Ovary (tissue), 10 donors: ENCODE measurements at places on chromosomes 11 and 22. TPM values are rescaled to one million over a fixed set of nuclear protein-coding genes. Genes with fewer than 3 reads are reported as not detected.
A peak's percentile ranks its signal among the peaks of the same experiment; 100 is the strongest.

GRCh38 chr11:75784085-75784478 lies 15.5 kb downstream of the DGAT2 start:
- H3K36me3 ChIP-seq, result no peaks in the 10 kb centered on the region
- H3K4me1 ChIP-seq, result peaks cover 2% of the 10 kb centered on the region
- no peaks in the 10 kb centered on the region for H3K27me3 ChIP-seq
- DNase-seq, result no peak

The WT1 gene
- total RNA-seq, result 33.1 TPM

The TNNT3 gene
- not detected for total RNA-seq

GRCh38 chr11:62831520-62832335 lies at the start of gene STX5:
Gene STX5 (minus strand): TSS chr11:62832051. CDS start chr11:62831243, 808 bp downstream.
- DNase-seq, result peak; percentile 99
- H3K4me1 ChIP-seq, result peaks cover 9% of the 10 kb centered on the region

DNA sequence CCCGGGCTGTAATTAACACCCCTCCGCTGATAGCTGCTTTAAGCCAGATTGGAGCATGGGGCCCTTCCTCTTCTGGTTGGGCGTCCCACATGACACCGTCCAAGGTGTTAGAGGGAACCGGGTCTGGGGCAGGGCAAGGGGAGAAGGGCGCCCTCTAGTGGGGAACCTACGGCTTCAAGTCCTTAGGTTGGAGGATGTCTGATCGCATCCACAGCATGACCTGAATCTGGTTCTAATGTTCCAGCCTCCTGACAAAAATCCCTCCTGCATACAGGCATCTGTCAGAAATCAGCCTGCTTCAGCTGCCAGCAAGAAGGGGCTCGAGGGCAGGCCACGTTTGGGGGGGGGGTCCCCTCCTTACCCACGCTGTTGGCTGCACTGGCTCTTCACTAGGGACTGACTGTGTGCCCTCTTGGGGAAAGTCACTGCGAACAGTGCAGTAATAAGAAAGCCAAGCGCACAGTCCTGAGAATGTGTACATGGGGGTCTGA lies 94.2 kb upstream of the TBCEL start:
- H3K27ac ChIP-seq, result no peak overlapping the region
- no peaks in the 10 kb centered on the region for H3K27me3 ChIP-seq
- H3K36me3 ChIP-seq, result no peaks in the 10 kb centered on the region
- H3K4me3 ChIP-seq, result no peak overlapping the region
- DNase-seq, result peak; percentile 44
- peaks cover 3% of the 10 kb centered on the region for H3K4me1 ChIP-seq

DNA sequence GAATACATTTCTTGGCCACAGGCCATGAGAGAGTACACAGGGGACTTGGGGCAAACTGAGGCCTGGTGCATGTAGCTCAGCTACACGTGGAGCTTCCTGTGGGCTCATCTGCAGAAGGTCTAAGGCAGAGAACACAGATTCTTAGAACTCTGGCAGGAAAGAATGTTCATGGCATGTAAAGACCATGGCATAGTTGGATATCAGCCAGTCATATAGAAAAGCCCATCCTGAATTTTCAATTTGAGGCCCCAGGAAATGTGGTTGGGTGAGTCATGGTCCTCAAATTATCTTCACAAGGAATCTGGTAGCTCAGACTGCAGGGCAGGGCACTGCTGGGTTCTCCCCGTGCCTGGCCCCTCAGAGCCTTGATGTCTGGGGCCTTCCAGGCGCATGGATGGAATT lies 13.7 kb upstream of the ST3GAL4 start:
- H3K4me3 ChIP-seq, result no peak overlapping the region
- H3K36me3 ChIP-seq, result no peaks in the 10 kb centered on the region
- H3K27me3 ChIP-seq, result no peaks in the 10 kb centered on the region
- no peak for DNase-seq
- H3K27ac ChIP-seq, result peak overlapping the region; percentile 0

- no peaks in the 10 kb centered on the region for H3K36me3 ChIP-seq
- no peak overlapping the region for H3K27ac ChIP-seq
- no peak for DNase-seq
- no peak overlapping the region for H3K4me3 ChIP-seq
- no peaks in the 10 kb centered on the region for H3K4me1 ChIP-seq
- H3K27me3 ChIP-seq, result no peaks in the 10 kb centered on the region
Measured at GRCh38 chr11:41449483-41450050, 9.9 kb downstream of the LRRC4C start.

DNA sequence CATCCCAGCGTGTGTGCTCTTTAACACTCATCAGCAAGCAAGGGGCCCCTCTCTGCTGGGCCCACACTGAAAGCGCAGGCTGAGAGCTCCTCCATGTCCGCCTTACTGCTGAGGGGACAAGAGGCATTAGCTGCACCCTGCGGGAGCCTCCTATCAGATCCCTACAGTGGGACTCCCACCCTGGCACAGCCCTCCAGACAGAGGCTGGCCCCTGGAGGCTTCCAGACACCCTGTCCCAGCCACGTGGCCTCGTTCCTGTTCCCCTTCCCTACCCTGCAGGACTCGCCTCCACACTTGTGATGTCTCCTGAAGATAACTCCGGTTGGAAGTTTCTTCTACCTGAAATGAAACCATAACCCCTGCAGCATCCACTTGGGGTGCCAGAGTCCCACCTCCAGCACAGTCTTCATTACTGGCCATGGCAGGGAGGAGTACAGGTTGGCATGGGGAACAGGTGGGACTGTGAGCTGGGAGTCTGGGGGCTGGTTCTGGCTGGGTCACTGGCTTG lies 5.0 kb upstream of the SH3BP1 start:
- H3K4me1 ChIP-seq, result peaks cover 16% of the 10 kb centered on the region
- no peaks in the 10 kb centered on the region for H3K36me3 ChIP-seq
- no peak for DNase-seq
- peak overlapping the region; percentile 18 for H3K27ac ChIP-seq
- peak overlapping the region; percentile 20 for H3K4me3 ChIP-seq

DNA sequence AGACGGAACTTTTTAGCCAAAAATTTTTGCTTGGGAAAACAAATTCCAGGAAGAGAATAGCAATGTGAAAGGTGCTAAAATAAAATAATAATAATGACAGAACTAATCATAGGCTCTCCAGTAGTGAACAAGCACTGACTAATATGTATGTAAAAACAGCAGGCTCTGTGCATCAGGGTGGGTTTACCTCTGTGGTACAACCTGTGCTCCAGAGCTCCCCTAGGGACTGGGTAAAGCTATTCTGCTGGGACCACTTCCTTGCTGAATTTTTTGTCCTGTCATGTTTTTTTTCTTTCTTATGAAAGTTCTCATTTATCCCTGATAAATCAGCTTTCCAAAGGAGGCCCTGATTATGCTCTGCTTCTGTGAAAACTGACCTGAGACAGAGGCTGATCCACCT lies 18.8 kb downstream of the LUZP2 start:
- DNase-seq, result no peak
- no peaks in the 10 kb centered on the region for H3K36me3 ChIP-seq
- H3K4me3 ChIP-seq, result no peak overlapping the region
- H3K4me1 ChIP-seq, result no peaks in the 10 kb centered on the region
- no peaks in the 10 kb centered on the region for H3K27me3 ChIP-seq

The SLC5A4 gene
- total RNA-seq, result not detected

- no peak for DNase-seq
- no peaks in the 10 kb centered on the region for H3K36me3 ChIP-seq
- H3K4me3 ChIP-seq, result no peak overlapping the region
- H3K4me1 ChIP-seq, result no peaks in the 10 kb centered on the region
- H3K27ac ChIP-seq, result no peak overlapping the region
Measured at GRCh38 chr22:45888221-45889092, 88.5 kb downstream of the WNT7B start.

The IGHMBP2 gene
- 18.9 TPM for total RNA-seq

DNA sequence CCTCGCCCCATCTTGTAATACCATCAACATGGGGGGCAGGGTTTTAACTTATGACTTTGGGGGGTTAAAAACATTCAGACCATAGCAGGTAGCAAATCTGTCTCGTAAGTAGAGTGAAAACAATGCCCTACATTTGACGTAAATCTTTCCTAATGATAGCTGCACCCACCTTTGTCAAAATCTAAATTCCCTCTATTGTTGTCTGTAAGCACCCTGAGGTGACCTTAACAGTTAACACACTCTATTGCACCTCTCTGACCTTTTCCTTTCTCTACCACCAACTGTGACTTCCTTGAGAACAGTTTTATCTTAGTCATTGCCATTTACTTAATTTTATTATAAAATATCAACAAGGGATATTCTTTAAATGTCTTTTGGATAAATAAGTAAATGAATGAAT lies 1024.9 kb upstream of the CNTN5 start:
- H3K4me1 ChIP-seq, result no peaks in the 10 kb centered on the region
- H3K27me3 ChIP-seq, result no peaks in the 10 kb centered on the region
- H3K4me3 ChIP-seq, result no peak overlapping the region
- DNase-seq, result no peak
- H3K36me3 ChIP-seq, result no peaks in the 10 kb centered on the region

DNA sequence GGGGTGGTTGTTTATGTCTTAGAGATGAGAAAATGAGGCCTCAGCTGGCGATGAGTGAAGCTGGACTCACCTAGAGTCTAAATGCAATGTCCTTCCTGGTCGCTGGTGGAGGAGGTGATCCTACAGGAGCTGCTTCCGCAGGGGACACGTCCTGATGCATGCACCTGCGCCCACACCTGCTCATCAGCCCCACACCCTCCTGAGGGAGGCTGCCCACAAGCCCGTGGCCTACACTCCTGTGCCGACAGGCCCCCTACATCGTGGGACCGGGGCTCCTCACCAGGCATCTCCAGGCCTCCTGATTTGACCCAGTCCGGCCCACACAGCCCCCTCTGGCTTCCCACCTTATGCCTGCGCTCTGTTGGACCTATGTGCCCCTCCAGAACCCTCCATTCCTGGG lies 857.2 kb downstream of the TBC1D22A start:
- H3K4me3 ChIP-seq, result no peak overlapping the region
- H3K27me3 ChIP-seq, result no peaks in the 10 kb centered on the region

The IGSF9B gene
- total RNA-seq, result 15.4 TPM

DNA sequence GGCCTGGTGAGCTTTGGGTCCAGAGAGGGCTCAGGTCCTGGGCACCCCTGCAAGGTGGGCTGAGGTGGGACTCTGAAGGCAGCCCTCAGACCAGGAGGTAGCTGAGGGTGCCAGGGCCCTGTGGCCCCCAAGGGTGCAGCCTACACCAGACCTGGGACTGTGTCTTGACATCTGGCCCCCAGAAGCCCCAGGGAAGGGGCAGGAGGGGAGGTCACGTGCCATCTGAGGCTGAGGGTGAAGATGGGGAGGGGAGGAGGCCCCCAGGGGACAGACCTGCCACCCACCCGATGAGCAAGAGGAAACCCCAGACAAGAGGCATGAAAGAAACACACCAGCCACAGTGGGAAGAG lies 520.2 kb downstream of the BRD1 start:
- no peaks in the 10 kb centered on the region for H3K36me3 ChIP-seq
- DNase-seq, result no peak
- H3K27me3 ChIP-seq, result no peaks in the 10 kb centered on the region
- H3K4me1 ChIP-seq, result no peaks in the 10 kb centered on the region
- H3K4me3 ChIP-seq, result no peak overlapping the region
- no peak overlapping the region for H3K27ac ChIP-seq

GRCh38 chr11:46263120-46263519 lies 14.3 kb upstream of the CREB3L1 start:
- H3K36me3 ChIP-seq, result no peaks in the 10 kb centered on the region
- H3K4me1 ChIP-seq, result no peaks in the 10 kb centered on the region

The CABP7 gene
- not detected for total RNA-seq

- H3K27me3 ChIP-seq, result no peaks in the 10 kb centered on the region
- no peak overlapping the region for H3K4me3 ChIP-seq
- peak; percentile 65 for DNase-seq
Measured at GRCh38 chr11:43924112-43924855, 18.2 kb upstream of the C11orf96 start.

GRCh38 chr11:35580397-35580781 lies 37.9 kb upstream of the FJX1 start:
- no peak overlapping the region for H3K27ac ChIP-seq
- no peak overlapping the region for H3K4me3 ChIP-seq
- DNase-seq, result no peak
- H3K4me1 ChIP-seq, result no peaks in the 10 kb centered on the region

GRCh38 chr11:69211540-69211919 lies 55.8 kb downstream of the SMIM38 start:
- H3K27me3 ChIP-seq, result no peaks in the 10 kb centered on the region
- no peak overlapping the region for H3K27ac ChIP-seq
- no peaks in the 10 kb centered on the region for H3K4me1 ChIP-seq
- H3K36me3 ChIP-seq, result no peaks in the 10 kb centered on the region

DNA sequence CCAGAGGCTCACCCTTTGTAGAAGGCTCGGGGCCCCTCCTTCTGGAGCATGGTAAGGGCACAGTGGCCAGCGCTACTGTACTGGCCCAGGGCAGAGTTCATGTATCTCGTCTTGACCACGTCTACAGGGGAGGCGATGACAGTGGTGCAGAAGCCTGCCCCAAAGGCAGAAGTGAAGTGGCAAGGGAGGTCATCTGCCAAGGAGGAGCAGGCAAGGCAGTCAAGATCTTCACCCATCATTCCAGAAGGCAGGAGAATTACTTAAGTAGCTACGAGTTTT lies 7.2 kb downstream of the UCP2 start:
- H3K4me3 ChIP-seq, result no peak overlapping the region
- no peaks in the 10 kb centered on the region for H3K27me3 ChIP-seq
- H3K36me3 ChIP-seq, result no peaks in the 10 kb centered on the region
- H3K4me1 ChIP-seq, result no peaks in the 10 kb centered on the region
- no peak for DNase-seq
- no peak overlapping the region for H3K27ac ChIP-seq

DNA sequence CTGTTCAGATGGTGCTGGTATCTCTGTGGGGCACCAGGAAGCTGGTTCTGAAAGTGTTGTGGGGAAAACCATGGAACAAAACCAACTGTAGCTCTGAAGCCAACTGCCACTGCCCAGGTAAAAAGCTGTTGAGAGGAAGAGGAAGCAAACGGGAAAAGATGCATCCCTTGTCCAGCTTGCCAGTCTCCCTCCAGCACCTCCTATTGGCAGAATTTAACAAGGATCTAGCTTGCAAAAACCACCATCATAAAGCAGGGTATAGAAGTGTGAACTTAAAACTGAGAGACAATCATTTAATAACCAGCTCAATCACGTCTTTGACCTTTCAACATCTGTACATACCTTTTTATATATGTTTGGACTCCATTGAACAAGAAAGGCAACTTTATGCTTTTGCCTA lies 4.5 kb downstream of the PATE1 start:
- no peaks in the 10 kb centered on the region for H3K36me3 ChIP-seq
- no peak overlapping the region for H3K4me3 ChIP-seq
- H3K27me3 ChIP-seq, result no peaks in the 10 kb centered on the region
- no peak overlapping the region for H3K27ac ChIP-seq
- DNase-seq, result no peak
- no peaks in the 10 kb centered on the region for H3K4me1 ChIP-seq

The UBQLNL gene
- 1.5 TPM for total RNA-seq

GRCh38 chr11:69489746-69490365 lies 8.4 kb downstream of the LINC01488 start:
- no peak overlapping the region for H3K4me3 ChIP-seq
- no peaks in the 10 kb centered on the region for H3K27me3 ChIP-seq
- H3K36me3 ChIP-seq, result no peaks in the 10 kb centered on the region
- no peaks in the 10 kb centered on the region for H3K4me1 ChIP-seq
